Stimulated activated naive CD8-positive, alpha-beta T cell treated with anti-CD3 and anti-CD28 coated beads, Interleukin-15, amount 100 ng/mL, for 72 hours (primary cell): ENCODE measurements at places on chromosomes 16 and 17.

DNA sequence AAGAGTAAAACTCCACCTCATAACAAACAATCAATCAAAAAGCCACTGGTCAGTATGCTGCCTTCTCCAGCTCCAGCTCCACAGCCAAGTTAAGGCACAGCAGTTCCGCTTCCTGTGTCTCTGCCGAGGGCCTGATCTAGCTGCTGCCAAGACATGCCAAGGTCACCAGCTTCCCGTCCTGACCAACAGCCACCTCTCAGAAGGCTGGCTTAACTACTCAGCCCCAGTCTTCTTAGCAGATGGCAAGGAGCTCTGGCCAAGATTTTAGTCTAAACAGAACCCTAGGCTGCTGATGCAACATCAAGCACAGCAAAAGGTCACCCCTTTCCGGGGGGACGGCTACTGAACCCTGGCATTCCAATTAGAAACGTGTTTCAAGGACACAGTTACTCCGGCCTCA lies 17.7 kb upstream of the MNT start:
- no peak for DNase-seq

DNA sequence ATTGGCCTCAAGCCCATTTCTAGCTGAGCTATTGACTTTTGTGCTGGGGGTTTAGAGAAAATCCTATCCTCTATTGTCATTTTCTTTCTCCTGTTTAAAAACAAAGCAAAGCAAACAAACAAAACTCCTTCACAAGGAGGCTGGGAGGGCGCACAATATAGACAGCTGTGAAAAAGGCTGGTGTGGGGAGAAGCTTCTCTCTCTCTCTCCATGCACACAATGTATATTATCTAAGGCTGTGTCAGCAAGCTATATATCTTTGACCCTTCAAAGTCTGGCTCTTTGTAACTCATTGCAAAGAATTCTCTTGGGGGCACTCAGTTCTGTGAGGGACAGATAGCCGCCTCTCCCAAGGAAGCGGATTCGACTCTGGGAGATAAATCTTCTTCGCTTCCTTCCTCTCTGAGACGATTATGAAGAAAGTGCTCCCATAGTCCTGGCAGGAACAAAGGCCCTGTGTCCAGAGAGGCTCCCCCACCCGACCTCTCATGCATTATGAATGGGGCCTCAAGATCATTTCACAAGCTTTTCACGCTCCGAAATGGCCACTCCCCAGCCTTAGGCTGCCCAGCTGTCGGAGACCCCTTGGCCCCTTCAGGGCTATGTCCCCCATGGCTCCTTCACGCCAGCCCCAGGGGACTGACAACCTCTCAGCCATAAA lies 33.2 kb upstream of the MEAK7 start:
- no peak for DNase-seq

DNA sequence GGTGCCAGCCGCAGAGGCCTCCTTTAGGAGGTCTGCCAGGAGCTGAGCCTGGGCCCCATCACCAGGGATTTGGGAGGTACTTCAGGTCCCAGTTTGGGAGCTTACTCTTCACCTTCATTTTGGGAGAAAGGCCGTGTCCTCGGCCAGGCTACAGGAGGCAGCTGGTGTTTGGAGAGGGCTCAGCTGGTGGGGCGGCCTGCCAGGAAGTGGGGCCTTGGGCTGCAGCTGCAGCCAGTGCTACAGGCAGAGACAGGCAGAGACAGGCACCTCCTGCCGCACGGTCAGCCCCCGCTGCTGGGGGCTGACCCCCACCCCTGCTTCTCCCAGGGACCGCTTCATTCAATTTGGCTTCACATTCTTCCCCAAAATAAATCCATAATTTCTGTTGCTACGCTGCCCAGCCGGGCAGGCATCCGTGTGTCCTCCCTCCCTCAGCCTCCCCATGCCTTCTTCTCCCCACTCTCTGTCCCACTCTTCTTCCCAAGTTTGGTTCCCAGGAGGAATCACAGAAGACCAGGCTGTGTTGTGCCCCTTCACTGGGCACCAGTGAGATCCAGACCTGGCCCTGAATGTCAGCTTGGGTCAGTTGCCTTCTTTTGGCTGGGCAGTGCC lies 6.1 kb downstream of the TMEM235 start:
- DNase-seq = no peak

DNA sequence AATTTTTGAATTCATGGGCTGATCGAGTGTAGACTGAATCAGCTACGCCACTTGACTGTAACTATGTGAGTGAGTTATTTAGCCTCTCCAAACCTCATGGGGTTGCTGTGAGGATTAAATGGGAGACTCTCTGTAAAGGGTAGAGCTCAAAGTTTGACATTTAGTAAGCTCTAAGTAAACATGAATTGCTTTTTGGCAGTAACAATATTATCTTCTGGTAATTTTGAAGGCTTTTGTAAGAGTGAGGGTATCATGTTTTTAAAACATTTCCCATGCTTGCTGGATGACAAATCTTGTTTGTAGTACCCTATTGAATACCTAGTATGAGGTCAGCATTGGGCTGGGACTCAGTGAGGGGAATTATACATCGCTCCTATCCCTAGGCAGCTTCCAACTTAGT lies 35.3 kb downstream of the MRTFB start:
- DNase-seq = no peak

- DNase-seq = no peak
Observed at GRCh38 chr17:66466106-66466820, 163.8 kb downstream of the PRKCA start.

DNA sequence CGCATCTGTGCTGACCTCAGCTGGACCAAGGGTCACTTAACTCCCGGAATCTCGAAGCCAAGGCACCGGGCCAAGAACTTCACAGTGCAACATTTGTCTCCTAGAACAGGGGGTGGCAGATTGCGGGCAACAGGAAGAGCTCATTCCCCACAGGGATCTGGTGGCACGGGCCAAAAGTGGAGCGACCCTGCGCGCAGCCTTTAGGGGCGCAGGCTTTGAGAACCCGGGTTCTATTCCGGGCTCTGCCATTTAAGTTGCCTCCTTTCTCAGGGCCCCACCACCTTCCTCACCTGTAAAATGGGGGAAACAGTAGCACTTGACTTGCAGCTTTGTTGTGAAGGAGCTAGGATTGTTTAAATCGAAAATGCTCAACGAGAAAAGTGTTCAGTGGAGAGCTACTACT lies 651 bp downstream of the SHMT1 start:
- no peak for DNase-seq

GRCh38 chr16:8126313-8126712 lies 464.0 kb downstream of the TMEM114 start:
- no peak for DNase-seq

DNA sequence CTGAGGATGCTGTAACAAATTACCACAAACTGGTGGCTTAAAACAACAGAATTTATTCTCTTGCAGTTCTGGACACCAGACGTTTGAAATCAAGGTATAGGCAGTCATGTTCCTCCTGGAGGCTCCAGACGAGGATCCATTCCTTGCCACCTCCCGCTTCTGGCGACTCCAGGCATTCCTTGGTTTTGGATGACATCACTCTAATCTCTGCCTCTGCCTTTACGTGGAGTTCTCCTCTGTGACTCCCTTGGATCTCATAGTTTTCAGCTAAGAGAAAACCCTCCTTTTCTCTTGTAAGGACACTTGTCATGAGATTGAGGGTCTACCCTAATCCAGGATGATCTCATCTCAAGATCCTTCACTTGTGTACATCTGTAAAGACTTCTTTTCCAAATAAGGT lies 31.4 kb upstream of the HS3ST3B1 start:
- no peak for DNase-seq

GRCh38 chr16:47470810-47471209 lies 9.7 kb downstream of the PHKB start:
- no peak for DNase-seq

- DNase-seq = peak; percentile 56
Observed at GRCh38 chr17:17750881-17751280, 69.6 kb downstream of the RAI1 start.

DNA sequence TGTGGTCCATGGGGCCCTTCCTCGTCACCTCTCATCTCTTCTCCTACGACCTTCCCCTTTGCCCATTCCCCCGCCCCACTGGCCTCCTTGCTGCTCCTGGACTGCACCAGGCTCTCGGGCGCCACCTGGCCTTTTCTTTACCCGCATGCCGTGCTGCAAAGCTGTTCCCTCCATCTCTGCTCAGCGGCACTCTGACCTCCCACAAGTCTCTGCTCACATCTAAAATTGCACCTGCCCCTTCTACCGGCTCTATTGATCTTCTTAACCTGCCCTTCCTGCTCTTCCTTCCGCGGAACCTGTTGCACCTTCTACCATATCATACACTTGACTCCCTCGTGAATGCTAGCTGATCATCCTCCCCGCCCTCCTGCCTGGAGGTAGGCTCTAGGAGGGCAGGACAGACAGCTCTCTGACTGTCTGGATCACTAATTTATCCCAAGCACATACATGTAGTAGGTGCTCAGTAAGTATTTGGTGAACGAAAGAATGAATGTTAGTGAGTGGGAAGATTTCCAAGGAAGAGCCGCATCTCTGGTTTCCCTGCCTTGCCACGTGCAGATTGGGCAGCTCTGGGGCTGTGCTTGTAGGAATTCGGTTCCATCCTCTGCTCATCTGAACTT lies 17.3 kb downstream of the DNAH17 start:
- no peak for DNase-seq

GRCh38 chr16:81606039-81606438 lies 161.4 kb downstream of the CMIP start:
- no peak for DNase-seq

GRCh38 chr16:68473358-68474070 lies 25.2 kb upstream of the SMPD3 start:
- no peak for DNase-seq

- DNase-seq = no peak
Observed at GRCh38 chr17:67865438-67865837, 40.1 kb downstream of the BPTF start.

GRCh38 chr16:50313596-50314478 lies 47.5 kb downstream of the ADCY7 start:
- peak; percentile 31 for DNase-seq

- DNase-seq = no peak
Observed at GRCh38 chr17:33803199-33803685, 451.8 kb upstream of the CCL2 start.

DNA sequence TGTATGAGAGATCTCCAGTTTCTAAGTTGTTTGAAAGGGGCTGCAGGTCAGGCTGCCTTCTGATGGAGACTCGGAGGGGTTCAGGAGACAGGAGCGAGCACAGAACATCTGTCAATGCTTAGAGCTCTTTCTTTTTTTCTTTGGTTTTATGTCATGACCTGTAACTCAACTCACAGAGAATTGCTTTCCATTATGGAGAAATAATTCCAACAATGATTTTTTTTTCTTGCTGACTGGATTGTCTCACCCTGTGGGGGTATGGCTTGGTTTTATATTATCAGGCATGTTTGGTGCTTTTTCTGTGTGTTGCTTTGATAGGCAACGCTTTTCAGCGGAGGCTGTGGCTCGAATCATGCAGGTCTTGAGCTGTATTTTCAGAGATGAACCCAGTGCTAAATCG lies 10.7 kb upstream of the KCNJ2 start:
- no peak for DNase-seq

GRCh38 chr16:85553436-85554113 lies 59.5 kb upstream of the GSE1 start:
- peak; percentile 62 for DNase-seq

DNA sequence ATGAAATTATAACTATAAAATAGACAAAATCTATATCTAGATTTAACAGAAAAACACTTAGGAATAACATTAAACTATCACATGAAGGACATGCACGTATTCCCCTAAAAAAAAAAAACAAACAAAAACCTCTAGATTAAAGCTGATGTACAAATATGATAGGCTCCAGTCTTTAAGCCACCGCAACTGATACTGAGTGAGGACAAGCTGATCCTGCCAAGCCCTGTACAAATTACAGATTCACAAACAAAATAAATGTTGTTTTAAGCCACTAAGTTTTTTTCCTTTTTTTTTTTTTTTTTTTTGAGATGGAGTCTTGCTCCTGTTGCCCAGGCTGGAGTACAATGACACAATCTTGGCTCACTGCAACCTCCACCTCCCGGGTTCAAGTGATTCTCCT lies 35.3 kb downstream of the SMURF2 start:
- no peak for DNase-seq

- DNase-seq = no peak
Observed at GRCh38 chr17:80025796-80026195, 9.9 kb downstream of the TBC1D16 start.

DNA sequence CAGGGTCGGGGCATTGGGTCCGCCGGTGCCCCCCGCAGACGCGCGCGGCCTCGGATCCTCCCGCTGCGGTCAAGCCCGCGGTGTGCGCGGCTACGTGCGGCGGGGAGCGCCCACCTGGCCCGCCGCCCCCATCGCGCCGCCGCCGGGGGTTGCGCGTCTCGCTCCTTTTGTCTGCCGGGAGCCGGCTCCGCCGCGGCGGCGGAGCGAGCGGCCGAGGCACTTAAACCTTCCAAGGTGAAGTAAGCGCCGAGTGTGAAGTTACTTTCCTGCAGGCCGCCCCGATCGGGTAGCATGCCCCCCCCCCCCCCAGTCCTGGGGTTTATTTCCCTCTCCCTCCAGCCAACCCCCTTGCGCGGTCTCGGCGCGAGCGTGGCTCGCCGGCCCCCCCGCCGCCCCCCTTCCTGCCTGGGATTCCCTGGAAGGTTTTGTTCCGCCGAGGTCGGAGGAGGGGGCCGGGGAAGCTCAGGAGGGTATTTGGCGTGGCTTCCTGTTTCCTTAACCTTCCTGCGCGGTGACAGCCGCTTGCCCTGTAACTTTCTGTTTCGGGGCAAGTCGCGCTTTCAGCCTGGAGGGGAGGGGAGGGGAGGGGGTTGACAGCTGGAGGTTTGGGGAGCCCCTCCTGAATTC lies 56.6 kb upstream of the GSE1 start:
- DNase-seq = peak; percentile 67

DNA sequence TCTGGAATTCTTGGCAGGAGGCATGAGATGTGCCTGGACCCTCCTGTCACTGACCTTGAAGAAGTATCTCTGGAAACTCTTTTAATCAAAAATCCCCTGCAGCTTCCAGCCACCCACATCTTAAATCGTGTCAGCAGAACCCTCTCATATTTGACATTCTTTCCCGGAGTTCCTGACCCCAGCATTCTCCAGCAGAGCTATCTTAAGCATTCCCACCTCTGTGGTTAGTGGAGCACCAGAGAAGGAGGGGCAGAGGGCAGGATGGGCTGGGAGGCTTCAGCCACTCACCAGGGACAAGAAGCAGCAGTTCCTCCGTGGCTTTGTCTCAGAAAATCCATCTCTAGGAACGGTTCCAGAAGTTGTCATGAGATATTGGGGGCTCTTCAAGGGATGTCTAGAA lies 149.9 kb downstream of the RGS9 start:
- no peak for DNase-seq

- DNase-seq = no peak
Observed at GRCh38 chr16:79336437-79337229, 263.9 kb downstream of the MAF start.

GRCh38 chr17:58710948-58711552 lies 18.6 kb downstream of the RAD51C start:
- DNase-seq = no peak

GRCh38 chr16:82031116-82032084 lies 3.7 kb upstream of the HSD17B2 start:
- DNase-seq = no peak

- no peak for DNase-seq
Observed at GRCh38 chr16:75861311-75862097, 135.2 kb upstream of the CPHXL start.

- no peak for DNase-seq
Observed at GRCh38 chr16:13968835-13969234, 48.9 kb downstream of the ERCC4 start.

- no peak for DNase-seq
Observed at GRCh38 chr16:23496821-23497542, 13.3 kb downstream of the GGA2 start.
